Stimulated activated CD8-positive, alpha-beta memory T cell treated with anti-CD3 and anti-CD28 coated beads, Interleukin-2, amount 100 ng/mL, for 1 hour (primary cell): ENCODE measurements at places on chromosomes 4 and X.

- DNase-seq, result no peak
Measured at GRCh38 chr4:183732296-183732695, 73.2 kb downstream of the TRAPPC11 start.

DNA sequence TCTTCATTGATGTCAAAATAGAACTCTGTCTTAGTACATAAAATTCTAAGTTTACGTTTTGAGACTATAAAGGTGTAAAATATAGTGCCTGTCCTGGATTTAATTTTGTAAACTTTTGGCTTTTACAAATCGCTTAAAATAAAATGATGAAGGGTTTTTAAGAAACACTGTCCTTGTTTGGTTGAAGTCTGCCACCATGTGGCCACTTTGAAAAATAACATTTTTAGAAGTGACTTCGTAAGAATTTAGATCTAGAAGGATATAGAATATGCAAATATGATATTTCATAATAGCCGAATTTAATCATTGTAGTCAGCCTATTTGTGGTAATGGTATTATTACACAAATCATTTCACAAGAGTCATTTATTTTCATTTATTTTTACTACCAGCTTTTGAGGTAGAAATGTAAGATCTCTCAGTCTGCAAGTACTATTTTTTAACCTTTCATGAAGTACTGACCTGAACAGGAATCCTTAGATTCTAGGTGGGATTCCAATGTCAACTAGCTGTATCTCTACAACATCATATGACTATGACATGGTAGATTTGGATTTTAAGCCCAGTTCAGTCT is 31.0 kb upstream of the FAT4 start:
- DNase-seq, result no peak

- DNase-seq, result no peak
Measured at GRCh38 chrX:136906921-136907510, 26.5 kb upstream of the RBMX start.

DNA sequence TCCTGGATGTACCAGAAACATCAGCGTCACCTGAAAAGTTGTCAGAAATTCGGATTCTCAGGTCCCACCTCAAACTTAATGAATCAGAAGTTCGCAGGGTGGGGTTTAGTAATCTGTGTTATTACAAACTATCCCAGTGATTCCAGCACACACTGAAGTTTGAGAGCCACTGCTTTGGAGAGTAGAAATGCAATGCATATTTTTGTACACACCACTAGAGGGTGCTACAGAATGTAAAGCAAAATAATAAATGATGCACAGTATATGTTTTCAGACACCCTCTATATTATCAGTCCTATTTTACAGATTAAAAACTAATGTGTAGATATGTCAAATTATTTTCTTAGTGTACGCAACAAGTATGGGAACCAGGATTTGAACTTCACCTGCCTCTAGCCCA is 2.4 kb upstream of the MORF4L2 start:
- DNase-seq, result no peak

GRCh38 chrX:32749070-32749469 is 462.3 kb downstream of the DMD start:
- DNase-seq, result no peak

- DNase-seq, result no peak
Measured at GRCh38 chrX:153601511-153602110, 2.7 kb upstream of the CCNQ start.

DNA sequence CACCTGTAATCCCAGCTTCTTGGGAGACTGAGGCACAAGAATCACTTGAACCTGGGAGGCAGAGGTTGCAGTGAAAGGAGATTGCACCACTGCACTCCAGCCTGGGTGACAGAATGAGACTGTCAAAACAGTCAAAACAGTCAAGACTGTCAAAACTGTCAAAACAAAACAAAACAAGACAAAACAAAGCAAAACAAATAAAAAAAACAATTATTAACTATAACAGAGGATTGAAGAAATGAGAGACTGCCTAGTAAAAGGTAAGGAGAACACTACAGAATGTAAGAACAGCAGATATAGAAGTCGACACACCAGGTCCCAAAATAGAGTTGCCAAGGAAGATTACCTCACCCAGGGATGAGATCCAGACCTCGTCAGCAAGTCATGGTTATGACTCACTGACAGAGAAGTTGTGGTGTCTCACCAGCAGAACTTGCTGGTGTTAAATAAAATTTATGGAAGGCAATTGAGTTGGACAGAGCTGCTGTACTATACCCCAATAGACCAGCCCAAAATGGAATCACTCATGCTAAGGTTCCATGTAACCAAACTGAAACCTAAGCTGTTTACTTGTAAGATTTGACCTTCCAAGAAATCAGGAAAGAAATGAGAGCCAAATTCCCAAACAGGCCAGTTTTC is 32.1 kb upstream of the GK start:
- no peak for DNase-seq

- DNase-seq, result no peak
Measured at GRCh38 chr4:52968241-52968640, 106.1 kb downstream of the RASL11B start.

DNA sequence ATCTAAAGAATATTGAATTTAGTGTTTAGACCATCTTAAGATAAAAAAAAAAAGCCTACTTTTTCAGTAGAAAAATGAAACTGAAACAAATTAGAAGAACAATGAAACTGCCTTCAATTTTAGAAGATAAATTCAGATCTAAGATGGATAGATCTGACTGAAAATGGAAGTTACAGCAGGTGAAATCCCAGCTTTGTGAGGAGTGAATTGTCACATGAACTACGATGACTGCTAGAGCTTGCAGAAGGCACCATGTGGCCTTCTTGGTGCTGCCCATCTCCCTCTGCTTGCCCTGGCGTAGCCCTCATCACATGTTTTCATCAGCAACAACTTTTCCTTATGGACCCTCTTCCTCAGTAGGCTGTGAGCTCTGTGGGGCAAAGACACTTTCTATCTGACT is 51.4 kb upstream of the EMCN start:
- no peak for DNase-seq

DNA sequence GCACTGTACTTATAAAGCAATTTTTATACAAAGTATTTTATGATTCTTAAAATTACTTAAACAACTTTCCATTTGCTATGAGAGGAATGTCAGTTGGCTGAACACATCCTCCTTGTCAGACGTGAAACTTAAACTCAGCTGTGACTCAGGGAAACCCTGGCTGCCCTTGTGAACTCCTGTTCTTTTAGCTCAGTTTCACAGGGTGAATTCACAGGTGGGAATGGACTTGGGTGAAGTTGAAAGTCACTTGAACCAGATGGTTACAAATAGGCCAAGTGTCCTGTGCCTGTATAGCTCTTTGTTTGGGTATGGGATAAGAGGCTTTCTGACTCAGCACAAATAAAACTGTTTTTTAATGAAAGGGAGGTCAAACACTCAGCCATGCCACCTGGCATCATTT is 67.4 kb upstream of the FAM47B start:
- DNase-seq, result no peak

DNA sequence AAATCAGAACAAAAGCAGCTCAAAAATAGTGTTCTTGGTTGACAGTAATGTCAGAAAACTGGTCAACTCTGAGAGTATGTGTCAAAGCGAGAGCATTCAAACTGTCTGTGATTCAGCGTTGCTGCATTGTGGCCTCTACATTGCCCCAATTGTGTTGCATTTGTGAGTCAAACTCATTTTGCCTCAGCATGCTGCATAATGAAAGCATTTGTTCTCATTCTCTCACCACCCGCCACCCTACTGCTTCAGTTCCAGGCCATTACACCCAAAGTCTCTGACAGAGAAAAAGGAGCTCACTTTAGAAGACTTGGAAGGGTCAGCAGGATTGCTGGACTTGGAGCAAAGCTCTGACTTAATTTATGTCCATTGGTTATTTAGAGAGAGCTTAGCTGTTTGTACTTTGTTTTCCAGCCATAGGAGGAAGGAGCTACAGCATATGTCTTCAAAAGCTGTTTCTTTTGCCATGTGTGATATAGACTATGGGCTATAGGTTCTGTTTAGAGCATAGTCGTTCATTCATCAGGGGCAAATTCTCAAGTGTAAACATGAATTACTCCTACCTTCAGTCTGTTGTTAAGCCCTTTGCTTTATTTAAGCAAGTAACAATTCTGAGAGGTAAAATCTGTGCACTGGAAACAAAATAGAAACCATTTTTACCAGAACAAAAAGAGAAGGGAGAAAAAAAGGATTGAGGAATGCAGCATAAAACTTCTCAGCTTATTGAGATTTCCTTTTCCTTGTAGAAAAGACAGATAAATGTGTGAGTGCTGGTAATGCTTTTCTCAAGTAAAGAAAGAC is 153.4 kb upstream of the ANK2 start:
- DNase-seq, result no peak

DNA sequence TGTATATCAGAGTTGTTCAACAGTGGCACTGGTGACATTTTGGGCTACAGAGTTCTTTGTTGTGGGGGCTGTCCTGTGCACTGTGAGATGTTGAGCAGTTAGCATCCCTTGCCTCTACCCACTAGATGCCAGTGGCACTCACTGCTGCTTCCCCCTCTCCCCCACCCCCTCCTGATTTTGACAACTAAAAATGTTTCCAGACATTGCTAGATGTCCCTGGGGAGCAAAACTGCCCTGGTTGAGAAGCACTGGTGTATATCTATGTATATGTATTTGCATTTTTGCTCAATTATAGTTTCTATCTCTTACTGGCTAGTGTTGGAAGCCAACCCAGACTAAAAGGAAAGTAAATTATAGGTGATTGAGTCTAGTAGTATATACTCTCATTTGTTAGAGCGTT is 2.4 kb downstream of the TMEM131L start:
- DNase-seq, result no peak

DNA sequence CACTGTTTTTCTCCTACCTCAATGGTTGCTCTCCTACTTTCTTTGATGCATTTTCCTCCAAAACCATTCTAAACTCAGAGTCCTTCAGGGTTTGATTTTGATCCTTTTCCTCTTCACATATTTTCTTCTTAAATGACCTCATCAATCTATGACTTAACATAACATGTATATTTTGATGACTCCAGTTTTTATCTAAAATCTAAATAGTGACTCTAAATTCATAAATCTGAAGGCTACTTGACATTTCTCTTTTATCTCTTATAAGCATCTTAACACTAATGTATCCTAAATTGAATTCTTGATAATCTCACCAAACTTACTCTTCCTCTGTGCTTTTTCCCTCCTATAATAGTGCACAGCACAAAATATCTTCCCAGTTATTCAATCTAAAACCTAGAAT is 4.7 kb upstream of the ARHGEF38 start:
- DNase-seq, result no peak

DNA sequence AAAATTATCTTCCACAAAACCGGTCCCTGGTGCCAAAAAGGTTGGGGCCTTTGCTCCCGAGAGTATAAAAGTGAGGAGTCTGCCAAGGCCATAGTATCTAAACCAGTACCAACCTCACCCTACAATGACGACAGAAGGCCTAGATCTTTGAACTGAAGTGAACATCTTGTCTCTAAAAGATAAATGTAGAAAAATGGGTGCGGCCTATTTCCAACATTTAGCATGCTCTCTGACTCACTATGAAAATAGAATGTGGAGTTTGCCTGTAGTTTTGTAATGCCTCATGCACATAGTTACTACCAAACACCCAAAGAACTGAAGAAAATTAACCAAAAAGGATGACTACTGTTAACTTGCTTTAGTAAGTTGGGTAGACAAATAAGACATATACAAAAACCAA is 218.4 kb downstream of the SLITRK2 start:
- DNase-seq, result no peak

DNA sequence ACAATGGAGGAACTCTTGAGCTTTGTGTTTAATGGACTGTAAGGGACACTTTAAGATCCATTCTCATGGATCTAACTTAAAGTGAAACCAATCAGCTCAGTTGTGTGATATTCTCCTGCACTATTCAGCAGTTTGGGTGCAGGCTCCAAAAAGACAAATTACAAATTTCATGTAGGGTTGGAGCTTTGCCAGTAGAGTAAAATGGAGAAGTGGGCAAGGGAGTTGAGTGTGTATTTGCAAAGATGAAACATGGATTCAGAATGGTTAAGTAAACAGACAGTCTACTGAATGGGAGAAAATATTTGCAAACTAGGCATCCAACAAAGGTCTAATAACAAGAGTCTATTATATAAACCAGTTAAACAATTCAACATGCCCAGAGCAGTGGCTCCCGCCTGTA is 21.2 kb upstream of the MID2 start:
- no peak for DNase-seq

DNA sequence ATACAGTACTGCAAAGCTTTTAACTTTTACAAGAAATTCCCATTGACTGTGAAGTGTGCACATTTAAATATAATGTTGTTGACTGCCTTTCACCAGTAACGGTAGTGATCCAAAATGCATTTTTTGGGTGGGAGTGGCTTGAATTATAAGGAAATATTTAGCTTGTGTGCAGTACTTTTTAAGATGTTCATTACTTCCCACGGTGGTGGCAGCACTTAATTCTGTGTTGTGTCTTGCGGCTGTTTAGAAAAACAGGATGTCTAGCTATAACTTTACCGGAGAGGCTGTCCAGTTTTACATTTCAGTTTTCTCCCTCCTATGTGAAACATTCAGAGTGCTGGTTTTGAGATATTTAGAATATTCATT is 1.7 kb downstream of the TMEM131L start:
- DNase-seq, result no peak

GRCh38 chr4:55291227-55291640 is 54.8 kb upstream of the SRD5A3 start:
- DNase-seq, result no peak

GRCh38 chr4:108619372-108620100 is 840 bp upstream of the RPL34 start:
- no peak for DNase-seq

- no peak for DNase-seq
Measured at GRCh38 chr4:650951-651883, 22.9 kb downstream of the ATP5ME start.

GRCh38 chr4:163166041-163166579 is 580 bp downstream of the NAF1 start:
- DNase-seq, result peak; percentile 29

DNA sequence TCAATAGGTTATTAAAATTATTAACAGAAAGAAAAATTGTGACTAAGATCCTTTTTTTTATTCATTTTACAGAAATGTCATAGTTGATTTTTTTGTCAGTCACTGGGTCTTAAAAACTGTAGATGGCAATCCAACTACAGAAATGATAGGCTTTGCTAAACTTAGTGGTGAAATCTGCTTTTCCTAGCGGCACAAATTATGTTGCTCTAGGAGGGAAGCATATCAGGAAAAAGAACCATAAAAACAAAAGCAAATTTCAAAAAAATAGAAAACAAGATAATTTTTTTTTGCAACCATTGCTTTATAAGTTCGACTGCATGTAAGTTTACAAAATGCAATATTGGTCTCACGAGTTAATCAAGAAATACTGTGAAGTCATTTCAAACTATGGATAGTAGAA is 443.5 kb upstream of the IGFBP7 start:
- no peak for DNase-seq

- no peak for DNase-seq
Measured at GRCh38 chrX:2401590-2402360, 99.0 kb downstream of the DHRSX start.

DNA sequence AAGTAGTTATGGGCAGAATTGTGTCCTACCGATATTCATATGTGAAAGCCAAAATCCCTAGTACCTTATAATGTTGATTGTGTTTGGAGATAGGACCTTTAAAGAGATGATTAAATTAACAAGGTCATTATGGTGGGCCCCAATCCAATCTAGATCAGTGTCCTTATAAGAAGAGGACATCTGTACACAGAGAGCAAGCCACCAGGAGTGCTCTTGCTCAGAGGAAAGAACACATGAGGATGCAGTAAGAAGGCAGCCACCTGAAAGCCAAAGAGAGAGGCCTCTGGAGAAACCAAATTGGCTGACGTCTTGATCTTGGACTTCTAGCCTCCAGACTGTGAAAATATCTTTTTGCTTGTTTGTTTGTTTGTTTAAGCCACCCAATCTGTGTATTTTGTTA is 1290.8 kb upstream of the PABPC4L start:
- no peak for DNase-seq
